CD4-positive, alpha-beta T cell treated with Interleukin-1 beta for 1 hour (primary cell): ENCODE measurements at places on chromosomes 7 and 10.

- DNase-seq, result no peak
Measured at GRCh38 chr7:106484562-106484961, 176.4 kb downstream of the CCDC71L start.

GRCh38 chr10:7532723-7533498 is 122.1 kb upstream of the SFMBT2 start:
- no peak for DNase-seq

DNA sequence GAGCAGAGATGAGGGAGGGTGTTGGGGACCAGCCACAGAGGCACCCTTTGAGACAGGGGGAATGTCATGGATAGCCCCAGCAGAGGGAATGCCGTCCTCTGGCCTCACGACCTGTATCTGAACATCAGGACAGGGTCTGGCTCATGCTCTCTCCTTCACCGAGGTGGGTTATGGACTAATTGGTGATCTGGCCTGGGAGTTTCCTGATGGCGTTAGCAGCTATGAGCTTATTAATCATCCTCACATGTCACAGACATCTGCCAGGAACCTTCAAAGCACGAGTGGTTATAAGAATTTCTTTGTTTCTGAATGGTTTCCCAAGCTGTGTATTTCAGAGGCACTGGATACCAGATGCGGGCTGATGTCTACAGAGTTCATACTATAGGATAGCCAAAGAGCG is 6.9 kb downstream of the CPA4 start:
- no peak for DNase-seq

GRCh38 chr7:132250480-132251326 is 325.6 kb downstream of the PLXNA4 start:
- DNase-seq, result no peak

DNA sequence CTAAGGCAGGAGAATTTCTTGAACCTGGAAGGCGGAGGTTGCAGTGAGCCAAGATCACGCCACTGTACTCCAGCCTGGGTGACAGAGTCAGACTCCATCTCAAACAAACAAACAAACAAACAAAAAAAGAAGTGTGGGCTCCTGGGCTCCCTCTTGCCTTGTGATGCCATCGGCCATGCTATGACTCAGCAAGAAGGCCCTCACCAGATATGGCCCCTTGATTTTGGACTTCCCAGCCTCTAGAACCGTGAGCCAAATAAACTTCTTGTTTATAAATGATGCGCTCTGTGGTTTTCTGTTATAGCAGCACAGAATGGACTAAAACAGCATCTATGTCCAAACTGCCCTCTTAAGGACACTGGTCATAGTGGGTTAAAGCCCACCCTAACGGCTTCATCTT is 29.9 kb upstream of the RHEB start:
- no peak for DNase-seq
